Psoas muscle (tissue), 8 donors: ENCODE measurements at places on chromosomes 1 and 21. TPM values are rescaled to one million over a fixed set of nuclear protein-coding genes. Genes with fewer than 3 reads are reported as not detected.

Gene DIO1
- total RNA-seq = not detected

Gene LCA5L
- 4.3 TPM for total RNA-seq

DNA sequence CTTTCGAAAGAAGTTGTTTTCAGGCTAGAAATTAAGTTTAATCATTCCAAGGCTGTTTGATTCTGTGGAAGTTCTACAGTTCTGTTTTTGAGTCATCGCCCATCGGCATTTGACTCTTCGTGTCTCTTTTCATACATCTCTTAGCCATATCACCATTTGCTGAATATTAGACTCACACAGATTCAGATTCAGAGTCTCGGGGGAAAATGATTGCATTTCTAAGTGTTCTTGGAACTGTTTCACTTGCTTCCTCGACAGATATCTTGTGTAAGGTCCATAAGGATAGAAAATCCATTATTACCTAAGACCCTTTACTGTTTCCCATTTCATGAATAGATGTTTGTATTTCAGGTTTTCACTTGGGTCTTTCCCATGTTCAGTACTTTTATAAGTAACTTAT, 237.0 kb upstream of the SGIP1 start:
- H3K4me1 ChIP-seq = peaks cover 26% of the 10 kb centered on the region
- no peak overlapping the region for H3K27ac ChIP-seq
- H3K27me3 ChIP-seq = no peaks in the 10 kb centered on the region

- no peak for DNase-seq
- no peak overlapping the region for H3K27ac ChIP-seq
- no peak overlapping the region for H3K4me3 ChIP-seq
- H3K36me3 ChIP-seq = no peaks in the 10 kb centered on the region
- H3K4me1 ChIP-seq = peaks cover 6% of the 10 kb centered on the region
- H3K27me3 ChIP-seq = no peaks in the 10 kb centered on the region
Observed at GRCh38 chr1:220565670-220566069, 37.7 kb downstream of the MARK1 start.

- peak; percentile 94 for DNase-seq
- no peaks in the 10 kb centered on the region for H3K27me3 ChIP-seq
- H3K4me1 ChIP-seq = peaks cover 46% of the 10 kb centered on the region
- peak overlapping the region; percentile 55 for H3K4me3 ChIP-seq
Observed at GRCh38 chr1:41496080-41497055, 11.9 kb upstream of the EDN2 start.

- H3K4me3 ChIP-seq = no peak overlapping the region
- no peak overlapping the region for H3K27ac ChIP-seq
- no peak for DNase-seq
- H3K27me3 ChIP-seq = no peaks in the 10 kb centered on the region
- H3K36me3 ChIP-seq = no peaks in the 10 kb centered on the region
Observed at GRCh38 chr1:29789221-29789909, 553.0 kb downstream of the PTPRU start.

DNA sequence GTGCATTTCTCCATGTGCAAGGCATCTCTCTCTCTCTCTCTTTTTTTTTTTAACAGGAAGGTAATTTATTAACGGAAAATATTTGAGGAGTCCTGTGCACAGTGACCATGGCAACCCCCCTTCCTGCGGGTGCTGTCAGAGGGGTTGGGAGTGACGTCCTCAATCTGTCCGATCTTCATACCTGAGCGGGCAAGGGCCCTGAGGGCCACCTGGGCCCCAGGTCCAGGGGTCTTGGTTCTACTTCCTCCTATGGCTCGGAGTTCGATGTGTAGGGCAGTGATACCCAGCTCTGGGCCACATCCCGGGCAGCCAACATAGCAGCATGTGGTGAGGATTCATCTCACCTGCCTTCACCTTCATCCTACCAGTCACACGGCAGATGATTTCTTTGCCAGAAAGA, 11.0 kb downstream of the MAPKAPK2 start:
- no peaks in the 10 kb centered on the region for H3K27me3 ChIP-seq
- DNase-seq = no peak
- H3K36me3 ChIP-seq = peaks cover 10% of the 10 kb centered on the region
- no peak overlapping the region for H3K4me3 ChIP-seq
- H3K4me1 ChIP-seq = peaks cover 100% of the 10 kb centered on the region

DNA sequence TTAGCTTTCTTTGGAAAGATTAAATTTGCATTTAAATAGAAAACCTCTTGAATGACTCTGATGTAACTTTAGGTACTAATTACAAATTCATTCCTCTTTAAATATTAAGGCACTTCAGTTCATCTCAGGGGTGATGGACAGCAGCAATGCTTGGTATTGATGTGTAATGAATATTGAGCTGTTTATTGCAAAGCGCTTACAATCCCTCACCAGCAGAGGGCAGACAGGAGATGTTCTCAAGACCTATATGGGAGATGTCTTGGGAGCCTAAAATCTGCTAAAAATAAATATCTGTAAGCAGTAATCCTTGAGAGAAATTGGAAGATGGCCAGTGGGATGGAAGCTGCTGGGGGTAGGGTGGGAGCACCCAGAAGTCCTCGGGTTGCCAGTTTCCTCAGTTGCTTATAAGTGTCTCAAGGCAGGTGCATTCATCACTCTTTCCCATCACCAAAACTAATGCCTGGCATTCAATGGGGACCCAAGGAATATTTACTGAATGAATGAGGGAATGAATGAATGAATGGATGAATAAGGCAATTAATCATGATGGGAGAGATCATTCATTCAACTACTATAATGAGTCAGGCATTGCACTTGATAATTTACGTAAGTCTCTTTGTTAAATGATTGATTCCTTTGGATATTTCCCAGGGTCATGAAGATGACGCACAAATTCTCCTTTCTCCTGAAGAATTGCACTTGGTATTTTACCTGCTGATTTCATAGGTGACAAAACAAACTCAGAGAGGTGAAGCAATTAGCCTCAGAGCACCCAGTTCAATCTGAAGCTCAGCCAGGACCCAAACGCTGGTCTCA, 2.3 kb downstream of the KLHDC8A start:
- no peak overlapping the region for H3K4me3 ChIP-seq
- no peaks in the 10 kb centered on the region for H3K36me3 ChIP-seq
- no peak overlapping the region for H3K27ac ChIP-seq
- no peak for DNase-seq

- no peaks in the 10 kb centered on the region for H3K27me3 ChIP-seq
- H3K4me3 ChIP-seq = no peak overlapping the region
- no peaks in the 10 kb centered on the region for H3K36me3 ChIP-seq
- no peak for DNase-seq
- peak overlapping the region; percentile 47 for H3K27ac ChIP-seq
- peaks cover 33% of the 10 kb centered on the region for H3K4me1 ChIP-seq
Observed at GRCh38 chr1:46173361-46173856, 1.5 kb upstream of the TSPAN1 start.

DNA sequence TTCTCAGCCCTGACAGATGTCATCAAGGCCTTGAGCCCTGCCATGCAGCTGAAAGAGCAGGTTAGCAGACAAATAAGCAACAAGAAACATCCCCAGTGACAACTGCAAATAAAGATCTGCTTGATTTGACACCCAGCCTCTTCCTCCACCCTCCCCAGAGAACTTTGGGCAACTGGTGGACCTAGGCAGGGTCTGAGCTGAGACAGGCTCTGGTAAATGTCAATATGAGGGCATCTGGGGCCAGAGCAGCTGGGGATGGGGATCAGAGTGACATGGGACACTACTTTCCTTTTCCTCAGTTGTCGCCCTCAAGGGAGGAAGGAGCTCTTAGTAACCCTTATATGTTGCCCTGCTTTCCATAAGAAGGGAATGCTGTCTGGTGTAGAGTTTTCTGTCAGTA, 544.1 kb downstream of the NEGR1 start:
- H3K4me1 ChIP-seq = no peaks in the 10 kb centered on the region
- DNase-seq = no peak
- no peak overlapping the region for H3K4me3 ChIP-seq
- H3K27me3 ChIP-seq = no peaks in the 10 kb centered on the region
- H3K36me3 ChIP-seq = no peaks in the 10 kb centered on the region
